ENCODE measurements at places on chromosomes 1 and 21. TPM values are rescaled to one million over a fixed set of nuclear protein-coding genes. Genes with fewer than 3 reads are reported as not detected.

GRCh38 chr21:28632755-28633408 lies 359.8 kb downstream of the LTN1 start:
- H3K27ac ChIP-seq = peak overlapping the region; percentile 1
- no peak overlapping the region for H3K4me3 ChIP-seq
- no peaks in the 10 kb centered on the region for H3K4me1 ChIP-seq
- H3K27me3 ChIP-seq = no peaks in the 10 kb centered on the region
- no peaks in the 10 kb centered on the region for H3K36me3 ChIP-seq
- no peak for DNase-seq

DNA sequence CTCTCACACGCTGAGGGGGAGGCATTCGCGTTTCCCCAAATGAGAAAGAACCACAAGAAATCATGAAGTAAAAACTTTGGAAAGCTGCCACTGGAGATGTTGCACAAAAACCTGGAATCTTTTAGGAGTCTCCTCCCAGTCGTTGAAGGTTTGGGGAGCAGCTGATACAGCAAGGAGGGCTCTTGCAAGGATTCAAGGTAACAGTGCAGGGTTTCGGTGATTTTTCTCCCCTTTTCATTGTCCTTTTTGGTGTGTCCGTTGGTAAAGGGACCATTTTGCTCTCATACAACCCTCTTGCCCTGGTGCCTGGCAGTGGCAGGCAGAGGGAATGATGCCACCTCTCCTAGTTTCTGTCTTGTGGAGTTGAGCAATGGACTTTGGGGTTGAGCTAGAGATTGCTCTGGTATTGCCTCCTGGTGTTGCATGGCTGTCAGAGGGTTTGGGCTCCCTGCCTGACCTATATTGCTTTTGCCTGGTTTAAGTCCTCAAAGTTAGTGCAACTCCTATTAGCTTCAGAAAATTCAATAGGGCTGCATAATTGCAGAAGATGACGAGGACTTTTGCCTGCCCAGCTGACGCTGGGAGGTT lies 872 bp downstream of the BRINP2 start:
- H3K36me3 ChIP-seq = no peaks in the 10 kb centered on the region
- DNase-seq = no peak
- H3K27ac ChIP-seq = no peak overlapping the region
- peaks cover 7% of the 10 kb centered on the region for H3K4me1 ChIP-seq

DNA sequence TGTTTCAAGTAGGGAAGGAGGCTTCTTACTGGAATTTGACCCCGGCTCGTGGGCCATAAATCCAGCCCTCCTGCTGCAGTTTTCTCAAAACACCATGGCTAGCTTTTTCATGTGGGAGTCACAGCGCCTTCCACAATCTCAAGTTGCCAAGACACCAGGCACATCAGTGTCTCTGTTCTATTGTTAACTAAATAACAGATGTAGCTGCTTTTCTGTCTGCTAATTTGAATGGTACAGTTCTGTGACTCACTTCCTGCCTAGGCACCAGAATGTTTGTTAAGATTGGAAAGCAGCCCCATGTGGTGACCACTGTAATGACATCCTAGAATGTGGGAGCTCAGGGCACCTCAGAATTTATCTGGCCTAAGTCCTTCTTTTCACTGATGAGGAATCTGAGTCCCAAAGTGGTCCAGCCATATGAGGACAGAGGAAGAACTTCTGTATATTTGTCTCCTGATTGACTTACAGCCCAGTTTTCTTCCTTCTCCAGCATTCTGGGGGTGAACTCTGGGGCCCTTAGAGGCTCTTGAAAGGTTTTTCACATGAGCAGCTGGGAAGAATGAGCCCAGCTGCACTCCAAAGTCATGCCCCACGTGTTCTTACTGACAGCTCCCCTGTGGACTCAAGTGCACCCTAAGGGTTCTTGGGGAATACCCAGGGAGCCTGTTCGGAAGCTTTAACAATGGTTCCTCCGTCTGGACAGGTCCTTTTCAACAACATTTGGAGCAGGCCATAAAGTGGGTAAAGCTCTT lies 27.5 kb downstream of the TRIM45 start:
- DNase-seq = peak; percentile 38
- peak overlapping the region; percentile 71 for H3K27ac ChIP-seq
- peaks cover 12% of the 10 kb centered on the region for H3K4me1 ChIP-seq
- H3K27me3 ChIP-seq = no peaks in the 10 kb centered on the region
- no peaks in the 10 kb centered on the region for H3K36me3 ChIP-seq

GRCh38 chr1:230196077-230196476 lies 129.0 kb downstream of the GALNT2 start:
- H3K4me1 ChIP-seq = no peaks in the 10 kb centered on the region
- DNase-seq = no peak
- no peak overlapping the region for H3K4me3 ChIP-seq
- no peaks in the 10 kb centered on the region for H3K27me3 ChIP-seq
- H3K27ac ChIP-seq = no peak overlapping the region
- no peaks in the 10 kb centered on the region for H3K36me3 ChIP-seq

- H3K4me1 ChIP-seq = no peaks in the 10 kb centered on the region
- peaks cover 54% of the 10 kb centered on the region for H3K27me3 ChIP-seq
- no peaks in the 10 kb centered on the region for H3K36me3 ChIP-seq
- no peak for DNase-seq
Measured at GRCh38 chr1:22567197-22567596, 3.9 kb downstream of the EPHA8 start.

DNA sequence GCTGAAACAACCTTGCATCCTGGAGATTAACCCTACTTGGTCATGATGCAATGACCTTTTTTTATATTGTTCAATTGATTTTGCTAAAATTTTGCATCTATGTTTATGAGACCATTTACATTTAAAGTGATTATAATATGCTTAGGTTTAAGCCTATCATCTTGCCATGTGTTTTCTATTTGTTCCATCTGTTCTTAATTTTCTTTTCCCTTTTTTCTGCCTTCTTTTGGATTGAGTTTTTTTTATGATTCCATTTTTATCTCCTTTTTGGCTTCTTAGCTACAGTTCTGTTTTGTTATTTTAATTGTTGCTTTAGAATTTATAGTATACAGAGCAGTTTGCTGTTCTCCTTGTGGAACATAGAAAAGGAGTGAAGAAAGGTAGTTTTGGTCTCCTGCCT lies 385.1 kb upstream of the USP24 start:
- peak overlapping the region; percentile 51 for H3K27ac ChIP-seq
- no peaks in the 10 kb centered on the region for H3K36me3 ChIP-seq
- H3K4me1 ChIP-seq = peaks cover 18% of the 10 kb centered on the region
- no peaks in the 10 kb centered on the region for H3K27me3 ChIP-seq
- DNase-seq = no peak

DNA sequence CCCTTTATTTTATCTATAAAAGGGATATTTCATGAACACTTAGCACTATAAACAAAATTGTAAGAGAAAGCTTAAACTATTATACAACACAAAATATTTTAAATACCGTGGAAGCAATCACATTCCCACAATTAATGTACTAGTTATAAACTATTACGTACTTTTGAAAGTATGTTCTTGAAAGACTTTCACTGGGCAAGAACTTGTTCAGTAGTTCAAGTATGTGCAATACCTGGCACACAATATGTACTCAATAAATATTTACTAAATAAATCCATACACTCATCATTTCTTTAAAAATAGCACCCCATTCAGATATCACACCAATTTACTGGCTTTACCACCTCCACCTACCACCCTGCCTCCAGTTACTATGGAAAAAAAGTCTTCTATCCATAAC lies 12.6 kb upstream of the FMO2 start:
- H3K4me1 ChIP-seq = no peaks in the 10 kb centered on the region
- H3K36me3 ChIP-seq = no peaks in the 10 kb centered on the region
- DNase-seq = no peak
- no peak overlapping the region for H3K4me3 ChIP-seq

DNA sequence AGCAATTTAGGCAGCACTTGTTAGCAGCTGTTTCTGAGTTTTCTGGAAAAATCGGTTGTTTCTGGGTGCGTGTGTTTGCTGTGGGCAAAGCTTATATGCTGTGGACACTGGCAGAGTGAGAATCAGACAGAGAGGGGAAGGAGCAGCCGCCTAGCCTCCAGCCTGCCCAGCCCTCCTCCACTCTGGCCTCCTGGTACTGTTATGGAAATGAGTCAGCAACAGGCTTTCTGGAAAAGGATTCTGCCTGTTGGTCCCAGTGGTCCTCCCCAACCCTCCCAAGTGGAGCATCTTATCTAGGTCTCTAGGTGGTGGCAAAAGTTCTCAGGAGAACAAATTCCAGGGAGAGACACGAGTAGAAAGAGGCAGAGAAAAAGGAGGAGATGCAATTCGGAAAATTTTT lies 42.2 kb upstream of the GOLT1A start:
- H3K36me3 ChIP-seq = no peaks in the 10 kb centered on the region
- no peaks in the 10 kb centered on the region for H3K27me3 ChIP-seq
- DNase-seq = no peak
- H3K4me1 ChIP-seq = no peaks in the 10 kb centered on the region

NTMT2 gene
- not detected for polyA plus RNA-seq

PGLYRP4 gene
- not detected for polyA plus RNA-seq
